T-helper 9 cell (primary cell): ENCODE measurements at places on chromosomes 11 and 22.

- DNase-seq: no peak
Observed at GRCh38 chr11:7020183-7020917, at the start of the genes NLRP14 and ZNF214. TSS of gene NLRP14 (plus strand) at chr11:7020479. CDS start at chr11:7038587, 18,108 bp downstream. TSS of gene ZNF214 (minus strand) at chr11:7020346. CDS start at chr11:7002835, 17,511 bp downstream.

DNA sequence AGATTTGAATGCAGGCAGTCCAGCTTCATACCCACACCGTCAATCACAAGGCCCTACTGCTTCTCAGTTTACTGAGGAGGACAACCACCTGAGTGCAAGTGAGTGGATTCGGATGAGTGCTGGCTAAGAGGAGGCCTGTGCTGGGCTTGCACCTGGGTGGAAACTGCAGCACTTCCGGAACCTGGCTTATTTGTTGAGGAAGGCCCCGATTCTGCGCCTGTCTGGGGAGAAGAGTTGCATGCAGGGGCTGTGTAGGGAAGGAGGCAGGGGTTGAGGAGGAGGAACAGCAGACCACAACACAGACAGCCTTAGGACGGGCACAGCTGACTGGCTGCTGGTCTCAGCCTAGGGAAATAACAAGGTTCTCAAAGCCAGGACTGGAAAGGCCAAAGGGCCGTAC, 20.8 kb downstream of the ABTB2 start:
- DNase-seq: no peak

- peak; percentile 19 for DNase-seq
Observed at GRCh38 chr22:38871360-38872171, 450 bp downstream of the CBX6 start.

GRCh38 chr11:43578346-43579170, 102.0 kb upstream of the HSD17B12 start:
- DNase-seq: no peak

DNA sequence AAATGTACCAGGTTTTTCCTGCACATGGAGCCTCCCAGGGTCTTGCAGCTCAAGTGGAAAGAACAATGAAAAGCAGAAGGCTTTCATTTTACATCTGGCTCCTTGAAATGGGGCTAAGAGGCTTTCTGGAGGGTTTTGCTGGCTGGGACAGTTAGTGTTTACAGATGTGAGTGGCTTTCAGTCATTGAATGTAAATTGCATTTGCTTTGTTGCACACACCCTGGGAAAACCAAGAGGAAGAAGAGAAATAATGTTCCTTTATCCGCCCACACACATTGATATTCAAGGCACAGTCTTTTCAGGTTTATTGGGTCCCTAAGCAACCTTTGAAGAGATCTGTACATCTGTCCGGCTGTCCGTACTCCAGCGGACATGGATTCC, 144.5 kb downstream of the SPON1 start:
- no peak for DNase-seq

- no peak for DNase-seq
Observed at GRCh38 chr22:35987487-35987886, 41.1 kb downstream of the RBFOX2 start.

DNA sequence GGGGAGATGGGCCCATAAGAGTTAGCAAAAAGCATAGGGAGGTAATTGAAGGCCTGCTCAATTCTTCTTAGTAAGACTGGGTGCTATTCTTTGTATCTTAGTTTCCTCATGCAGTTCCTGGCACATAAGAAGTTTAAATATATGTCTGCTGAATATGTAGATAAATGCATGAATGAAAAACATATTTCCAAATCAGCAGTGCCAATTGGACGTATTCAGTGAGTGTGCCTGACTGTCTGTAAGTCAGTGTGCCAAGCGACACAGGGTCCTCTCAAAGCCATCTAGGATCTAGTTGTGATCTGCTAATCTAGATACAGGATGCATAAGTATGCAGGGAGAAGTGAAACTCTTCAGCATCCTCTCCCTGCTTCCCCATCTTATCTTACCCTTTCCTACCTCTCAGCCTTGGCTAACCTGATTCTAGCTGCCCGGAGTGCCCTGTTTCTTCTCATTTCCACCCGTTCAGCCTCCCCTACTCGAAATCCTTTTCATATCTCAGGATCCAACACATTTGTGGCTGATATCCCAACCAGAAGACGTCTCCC, 91.1 kb upstream of the SORL1-AS1 start:
- DNase-seq: no peak

GRCh38 chr11:134425816-134426536, 13.9 kb upstream of the B3GAT1 start:
- no peak for DNase-seq

GRCh38 chr11:85746670-85747069, 60.7 kb upstream of the CCDC89 start:
- DNase-seq: no peak

DNA sequence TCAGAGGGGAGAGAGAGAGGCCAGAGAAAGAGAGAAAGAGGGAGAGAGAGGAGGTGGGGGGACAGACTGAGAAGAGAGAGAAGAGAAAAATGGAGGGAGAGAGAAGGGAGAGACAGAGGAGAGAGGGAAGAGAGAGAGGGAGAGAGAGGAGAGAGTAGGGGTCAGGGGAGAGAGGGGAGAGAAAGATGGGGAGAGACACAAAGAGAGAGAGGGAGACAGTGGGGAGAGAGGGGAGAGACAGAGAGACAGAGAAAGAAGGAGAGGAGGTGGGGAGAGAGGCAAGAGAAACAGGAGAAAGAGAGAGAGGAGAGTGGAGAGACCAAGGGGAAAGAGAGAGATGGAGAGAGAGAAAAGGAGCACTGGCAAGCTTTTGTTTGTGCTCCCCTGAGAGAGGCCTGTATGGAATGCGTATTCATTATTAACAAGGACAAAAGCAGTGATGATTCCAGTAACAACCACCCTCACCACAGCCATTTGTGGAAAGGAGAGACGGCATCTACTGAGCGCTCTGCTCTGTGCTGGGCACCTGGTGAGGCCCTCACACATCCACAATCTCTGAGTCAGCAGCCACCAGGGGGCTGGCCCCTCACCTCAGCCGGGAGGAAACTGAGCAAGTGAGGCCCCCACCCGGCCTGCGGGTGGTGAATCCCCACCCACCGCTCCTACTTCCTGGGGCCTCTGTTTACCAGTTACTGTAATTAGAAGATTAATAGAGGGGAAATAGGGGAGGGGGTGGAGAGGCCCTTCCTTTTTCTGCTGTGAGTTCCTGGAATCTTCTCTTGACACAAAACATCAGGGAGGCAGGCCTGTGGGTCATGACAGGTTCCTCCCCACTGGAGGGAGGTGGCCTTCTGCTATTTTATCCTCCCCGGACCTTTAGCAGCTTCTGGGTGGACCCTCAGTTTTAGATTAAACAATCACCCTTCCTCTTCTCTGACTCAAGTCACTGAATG, 14.6 kb upstream of the MIAT start:
- DNase-seq: peak; percentile 53

DNA sequence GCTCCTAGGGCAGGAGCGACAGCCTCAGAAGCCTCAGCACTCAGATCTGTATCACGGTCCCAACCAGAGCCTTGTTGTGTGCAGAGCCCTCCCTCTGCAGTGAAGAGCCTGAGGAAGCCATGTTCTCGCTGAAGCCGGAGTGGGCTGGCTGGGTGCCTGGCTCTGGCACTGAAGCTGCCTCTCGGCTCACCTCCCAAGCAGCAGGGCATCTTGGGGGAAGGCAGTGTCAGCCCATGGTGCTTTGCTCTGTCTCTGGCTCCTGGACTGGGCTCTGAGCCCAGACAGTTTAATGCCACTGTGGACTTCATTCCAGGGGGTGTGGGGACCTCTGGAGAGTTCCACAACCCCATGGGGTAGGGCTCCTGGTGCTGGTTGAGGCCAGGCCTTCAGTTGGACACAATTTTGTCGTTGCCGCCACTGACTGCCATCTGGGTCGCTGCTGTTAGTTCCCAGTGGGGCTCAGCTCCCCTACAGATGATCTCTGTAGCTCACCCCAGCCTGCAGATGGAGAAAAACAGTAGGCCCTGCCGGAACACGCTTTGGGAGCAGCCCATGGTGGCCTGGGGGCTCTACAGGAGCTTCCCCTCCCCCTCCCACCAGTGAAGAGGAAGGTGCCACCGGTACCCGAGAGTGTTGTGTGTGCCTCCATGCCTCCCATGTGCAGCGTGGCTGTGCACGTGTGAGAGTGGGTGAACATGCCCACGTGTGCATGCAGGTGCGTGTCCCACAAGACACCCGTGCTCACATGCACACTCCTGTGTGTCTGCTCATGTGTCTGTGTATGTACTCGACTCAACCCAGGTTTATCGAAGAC, 86.5 kb upstream of the B3GAT1 start:
- DNase-seq: no peak

GRCh38 chr22:23121424-23121823, 20.4 kb downstream of the RSPH14 start:
- no peak for DNase-seq

DNA sequence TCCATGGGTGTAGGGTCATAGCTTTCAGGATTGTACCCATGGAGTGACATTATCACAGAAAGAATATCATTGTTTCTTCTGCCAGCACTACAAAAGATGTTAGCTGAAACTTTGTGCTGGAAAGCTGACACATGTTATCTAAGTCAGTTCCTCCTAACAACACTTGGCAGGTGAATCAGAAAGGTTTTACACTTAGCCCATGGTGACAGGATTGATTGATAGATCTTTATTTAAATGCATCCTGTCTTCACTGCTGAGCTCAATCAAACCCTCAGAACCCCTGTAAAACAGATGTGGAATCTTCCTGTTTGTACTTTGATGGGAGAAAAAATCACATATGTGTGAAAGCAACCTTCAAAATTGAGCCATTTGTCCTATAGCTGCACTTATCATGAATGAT, 811.5 kb upstream of the ANO3 start:
- no peak for DNase-seq

DNA sequence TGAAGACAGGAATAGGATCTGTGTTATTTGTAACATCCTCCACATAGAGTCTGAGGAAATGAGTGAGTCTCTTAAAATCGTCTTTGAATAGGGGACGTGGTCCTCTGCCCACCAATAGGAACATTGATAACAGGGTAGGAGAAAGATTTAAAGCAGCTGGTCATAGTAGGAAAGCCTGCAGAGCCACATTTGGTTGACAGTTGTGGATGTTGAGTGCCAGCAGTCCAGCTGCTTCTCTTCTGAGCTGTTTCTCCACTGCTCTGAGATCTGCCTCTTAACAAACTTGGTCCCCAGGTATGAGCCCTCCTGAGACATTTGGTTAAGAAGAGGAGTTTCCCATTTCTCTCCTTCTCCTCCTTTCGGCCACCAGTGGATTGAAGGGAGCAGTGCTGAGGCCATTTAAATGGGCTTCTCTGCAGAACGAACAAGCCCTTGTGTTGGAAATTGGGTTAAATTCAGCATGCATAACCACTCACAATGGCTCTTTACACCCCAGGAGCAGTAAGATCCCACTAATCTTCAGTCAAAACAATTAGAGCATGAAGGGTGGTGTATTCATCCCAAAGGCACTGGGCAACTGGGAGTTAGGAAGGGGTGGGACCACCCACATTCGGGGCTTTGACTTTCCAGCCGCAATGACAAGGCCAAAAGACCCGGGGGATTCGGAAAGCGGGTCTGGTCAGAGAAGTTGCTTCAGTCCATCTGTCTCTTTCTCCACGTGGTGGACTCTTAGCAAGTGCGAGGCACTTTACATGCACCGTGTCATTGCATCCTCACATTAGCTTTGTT, 32.3 kb downstream of the MIAT start:
- DNase-seq: no peak

- DNase-seq: no peak
Observed at GRCh38 chr11:94794287-94795168, 26.4 kb downstream of the AMOTL1 start.

- no peak for DNase-seq
Observed at GRCh38 chr11:76041208-76041607, 165.1 kb downstream of the WNT11 start.

GRCh38 chr22:31962387-31963125, 18.2 kb downstream of the YWHAH start:
- no peak for DNase-seq

DNA sequence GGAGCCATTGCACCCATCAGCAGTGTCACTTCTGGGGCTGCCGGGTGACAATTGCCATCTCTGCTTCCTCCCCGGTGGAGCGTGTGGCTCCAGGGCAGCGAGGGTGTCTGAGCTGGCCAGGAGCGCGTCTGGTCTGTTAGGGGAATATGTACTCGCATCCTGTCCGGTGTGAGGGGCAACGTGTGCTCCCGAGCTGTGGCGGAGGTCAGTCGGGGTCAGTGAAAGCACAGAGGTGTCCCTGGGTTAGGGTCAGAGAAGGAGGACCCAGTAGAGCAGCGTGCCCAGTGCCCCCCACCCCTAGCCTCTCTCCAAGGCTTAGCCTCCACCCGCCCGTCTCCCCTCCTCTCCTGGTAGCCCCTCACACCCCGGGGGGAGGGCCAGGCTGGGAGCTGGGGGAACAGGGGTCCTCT, 1.5 kb downstream of the CLCF1 start:
- DNase-seq: no peak

DNA sequence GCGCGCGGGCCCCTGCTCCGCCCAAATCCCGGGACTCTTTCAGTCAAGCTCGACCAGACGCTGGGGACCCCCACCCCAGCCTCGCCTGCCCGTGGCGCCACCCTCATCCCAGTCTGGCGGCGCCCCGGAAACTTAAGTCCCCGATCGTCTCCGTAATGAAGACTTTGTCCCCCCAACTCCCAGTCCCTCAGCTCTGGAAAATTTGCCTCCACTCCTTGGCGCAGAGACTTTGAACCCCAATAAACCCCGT, 348 bp downstream of the PLCB3 start:
- no peak for DNase-seq

GRCh38 chr11:75350743-75351540, 519 bp downstream of the ARRB1 start:
- peak; percentile 27 for DNase-seq
